ENCODE measurements at places on chromosomes 1 and 21.

DNA sequence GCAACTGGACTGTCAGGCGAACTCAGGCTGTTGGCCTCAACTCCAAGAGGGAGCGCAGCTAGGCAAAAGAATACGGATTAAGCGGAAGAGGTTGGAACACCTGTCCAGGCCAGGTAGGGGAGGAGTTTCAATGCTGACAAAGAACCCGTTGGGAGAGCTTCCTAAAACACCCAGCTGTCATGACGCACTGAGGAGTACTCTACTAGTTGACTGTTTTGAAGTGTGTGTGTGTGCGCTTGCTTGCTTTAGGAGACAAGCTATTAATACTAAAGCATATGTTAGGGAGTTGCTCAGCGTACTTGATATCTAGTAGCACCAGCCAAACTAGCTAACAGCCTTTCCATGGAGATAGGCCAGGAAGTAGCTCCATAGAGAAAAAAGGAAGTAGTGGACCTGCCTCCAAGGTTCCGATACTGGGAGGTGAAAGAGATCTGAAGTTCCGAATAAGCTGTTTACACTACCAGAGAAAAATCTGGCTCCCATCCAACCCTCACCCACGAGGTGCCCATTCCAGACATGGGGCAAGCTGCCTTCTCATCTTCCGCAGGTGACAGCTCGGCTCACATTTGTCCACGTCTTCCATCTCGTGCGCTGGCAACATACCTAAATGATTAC lies 974 bp upstream of the FNBP1L start:
- DNase-seq = peak; percentile 38

DNA sequence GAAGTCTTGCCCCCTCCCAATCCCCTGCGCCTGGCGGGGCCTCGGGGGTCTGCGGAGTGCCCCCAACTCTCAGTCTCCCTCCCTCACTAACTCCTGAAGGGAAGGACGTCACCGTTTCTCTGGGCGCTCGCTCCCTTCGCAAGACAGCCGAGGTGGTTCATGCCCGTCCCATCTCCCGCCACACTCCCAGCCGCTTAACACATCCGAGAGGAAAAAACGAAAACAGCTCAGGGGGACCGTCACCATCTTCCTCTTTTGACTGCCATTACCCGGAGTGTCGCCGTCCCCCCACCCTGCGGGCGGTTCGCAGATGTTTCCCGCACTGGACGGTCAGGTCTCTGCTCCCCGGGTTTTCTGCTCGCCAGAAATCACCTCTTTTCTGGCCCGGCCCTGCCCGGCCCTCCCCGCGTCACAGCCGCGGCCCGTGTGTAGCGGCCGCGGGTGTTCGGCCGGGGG lies 532 bp downstream of the ERO1B start:
- no peak for DNase-seq

GRCh38 chr1:89855413-89856123 lies 34.7 kb downstream of the LRRC8D start:
- peak; percentile 77 for DNase-seq

DNA sequence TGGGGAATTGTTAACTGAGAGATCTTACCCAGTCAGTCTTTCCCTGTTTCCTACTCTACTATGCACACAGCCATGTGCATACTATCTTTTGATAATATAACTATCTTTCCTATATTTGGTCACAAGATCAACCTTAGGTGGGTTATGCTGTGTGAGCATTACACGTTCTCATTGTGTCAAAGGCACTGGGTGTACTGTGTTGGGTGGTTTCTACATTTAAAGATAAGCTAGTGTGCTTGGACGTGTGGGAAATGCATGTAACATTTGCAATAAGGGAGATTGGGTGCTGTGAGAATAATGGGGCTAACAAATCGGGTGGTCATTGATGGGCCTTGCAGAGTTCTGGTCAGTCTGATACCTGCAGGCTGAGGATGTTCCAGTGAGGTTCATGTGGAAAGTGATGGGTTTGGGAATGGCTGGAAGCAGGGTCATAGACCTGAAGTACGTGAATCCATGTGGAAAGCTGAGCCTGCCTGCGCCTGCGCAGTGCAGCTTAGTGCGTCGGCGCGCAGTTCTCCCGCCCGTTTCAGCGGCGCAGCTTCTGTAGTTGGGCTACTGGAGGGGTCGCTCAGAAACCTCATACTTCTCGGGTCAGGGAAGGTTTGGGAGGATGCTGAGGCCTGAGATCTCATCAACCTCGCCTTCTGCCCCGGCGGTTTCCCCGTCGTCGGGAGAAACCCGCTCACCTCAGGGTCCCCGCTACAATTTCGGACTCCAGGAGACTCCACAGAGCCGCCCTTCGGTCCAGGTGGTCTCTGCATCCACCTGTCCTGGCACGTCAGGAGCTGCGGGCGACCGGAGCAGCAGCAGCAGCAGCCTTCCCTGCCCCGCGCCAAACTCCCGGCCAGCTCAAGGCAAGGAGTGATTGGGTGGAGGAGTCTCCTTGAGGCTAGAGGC lies at the start of gene MSH4:
MSH4 (plus strand) TSS at position 507 of the 897 bp plus-strand sequence; CDS start at position 611, 104 bp downstream.
- DNase-seq = no peak

DNA sequence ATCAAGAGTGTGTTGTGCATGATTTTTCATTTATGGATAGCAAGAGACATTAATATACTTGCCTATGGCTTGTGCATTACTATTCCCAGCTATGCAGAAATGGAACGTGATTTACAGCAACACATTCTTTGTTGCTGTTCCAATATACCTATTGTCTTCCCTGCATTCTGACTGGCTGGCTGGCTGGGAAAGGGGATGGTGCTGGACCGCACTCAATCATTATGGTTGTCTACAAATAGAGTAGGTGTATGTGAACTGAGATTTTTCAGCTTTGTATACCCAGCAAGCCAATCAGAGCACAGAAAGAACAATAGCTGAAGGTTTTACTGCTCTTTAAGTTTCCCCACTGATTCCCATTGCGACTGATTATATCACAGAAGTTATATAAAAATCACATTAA lies 167.5 kb downstream of the ATG4C start:
- DNase-seq = no peak

- DNase-seq = no peak
Measured at GRCh38 chr1:18783705-18784481, 75.6 kb downstream of the TAS1R2 start.

DNA sequence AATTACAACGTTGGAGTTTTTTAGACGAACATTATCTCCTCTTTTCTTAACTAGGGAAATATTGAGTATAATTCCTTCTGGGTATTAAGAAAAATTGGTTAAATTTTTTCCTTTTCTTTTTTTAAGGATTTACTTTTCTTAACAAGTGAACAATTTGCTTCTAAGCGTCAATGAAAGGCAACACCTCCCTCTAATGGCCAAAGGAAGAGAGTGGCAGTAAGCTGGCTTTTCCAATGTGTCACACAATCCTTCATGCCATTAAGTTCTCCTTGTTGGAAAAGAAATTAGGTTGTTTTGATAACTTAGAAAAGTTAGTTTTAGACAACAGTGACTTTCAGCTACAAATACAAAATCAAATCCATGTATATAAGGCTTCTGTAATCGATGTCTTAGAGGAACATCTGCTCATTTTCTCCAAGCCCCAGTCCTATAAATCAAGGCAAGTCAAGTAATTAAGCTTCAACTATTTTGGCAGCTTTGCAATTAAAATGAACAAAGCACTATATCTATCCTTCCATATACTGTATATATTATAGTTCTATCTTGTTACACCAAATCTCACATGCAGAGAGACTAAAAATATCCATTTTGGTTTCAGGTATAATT lies 62.8 kb downstream of the EDEM3 start:
- DNase-seq = no peak

DNA sequence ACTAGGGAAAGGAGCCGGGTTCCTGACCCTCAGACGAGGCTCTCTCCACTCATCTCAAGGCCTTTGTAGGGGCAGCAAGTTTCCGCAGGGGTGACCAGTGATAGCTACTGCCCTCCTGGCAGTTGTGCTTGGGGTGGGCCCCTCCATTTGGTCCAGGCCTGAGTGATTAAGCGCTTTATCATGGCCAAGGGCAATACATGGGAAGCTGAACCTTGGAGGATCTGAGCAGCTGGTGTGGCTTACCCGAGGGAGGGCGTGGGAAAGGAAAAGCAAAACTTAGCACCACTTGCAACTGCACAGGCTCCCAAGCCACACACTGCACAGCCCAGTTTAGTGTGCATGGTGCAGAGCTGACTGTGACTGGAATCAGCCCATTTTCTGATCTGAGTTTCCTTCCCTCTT lies 47.8 kb downstream of the GADD45A start:
- no peak for DNase-seq
